ENCODE measurements at places on chromosomes 12 and 14. TPM values are rescaled to one million over a fixed set of nuclear protein-coding genes. Genes with fewer than 3 reads are reported as not detected.

- no peak for DNase-seq
These were observed 7.1 kb upstream of the TBX5 start for GRCh38 chr12:114412825-114413749.

GRCh38 chr12:52585066-52585465 is 11.4 kb upstream of the KRT74 start:
- no peak for DNase-seq

- no peak for DNase-seq
These were observed 67.8 kb downstream of the CD163L1 start for GRCh38 chr12:7376196-7376595.

- no peak for DNase-seq
These were observed 76.3 kb downstream of the MIA2 start for GRCh38 chr14:39310051-39310450.

The DEGS2 gene
- total RNA-seq = 1.8 TPM

All from hepatocyte (in vitro differentiated cells).